ENCODE measurements at places on chromosomes 6 and 20.

DNA sequence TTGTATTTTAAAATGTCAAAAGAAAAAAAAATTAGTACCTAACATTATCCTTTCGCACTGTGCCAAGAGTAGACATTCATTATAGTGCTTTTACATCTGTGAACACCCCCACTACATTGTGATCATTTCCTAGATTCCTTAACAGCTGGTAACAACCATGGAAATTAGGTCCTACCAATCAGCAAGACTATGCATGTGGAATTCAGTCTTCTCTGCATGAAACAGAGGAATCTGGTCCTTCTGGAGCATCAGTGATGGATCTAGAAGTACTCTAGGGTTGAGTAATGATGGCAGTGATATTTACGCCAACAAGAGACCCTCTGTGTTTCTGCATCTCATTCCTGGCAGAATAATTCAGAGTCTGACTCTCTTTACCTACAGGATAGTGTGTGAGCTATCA lies 9.4 kb downstream of the OR12D1 start:
- DNase-seq = no peak

DNA sequence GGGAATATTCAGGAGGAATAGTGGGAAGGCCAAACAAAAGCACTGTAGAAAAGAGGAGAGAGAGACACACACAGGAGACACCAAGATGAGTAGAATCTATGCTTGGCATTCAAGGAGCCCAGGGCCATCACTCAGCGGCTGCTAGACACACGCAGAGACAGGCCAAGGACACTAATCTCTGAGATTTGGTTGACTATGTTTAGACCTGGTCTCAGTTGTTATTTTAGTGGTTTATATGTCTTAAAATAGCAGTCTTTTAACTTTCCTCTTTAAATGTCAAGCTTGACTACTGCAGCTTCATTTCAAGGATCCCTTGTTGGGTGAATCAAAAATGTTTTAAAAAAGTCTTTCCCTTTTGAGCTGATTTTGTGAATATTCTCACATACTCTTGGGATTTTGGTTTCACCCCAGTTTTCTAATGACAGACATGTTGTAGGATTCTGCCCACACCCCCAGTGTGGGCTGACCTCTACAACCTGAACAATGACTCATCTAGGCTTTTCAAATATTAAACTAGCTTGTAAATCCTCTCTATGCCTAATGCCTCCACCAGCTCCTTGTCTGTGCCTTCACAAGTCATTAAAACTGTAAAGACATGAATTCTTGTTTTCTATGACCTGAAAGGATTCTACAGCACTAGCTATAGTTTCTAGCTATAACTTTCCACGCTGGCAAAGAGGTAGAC lies 142.7 kb upstream of the EXOC2 start:
- no peak for DNase-seq

DNA sequence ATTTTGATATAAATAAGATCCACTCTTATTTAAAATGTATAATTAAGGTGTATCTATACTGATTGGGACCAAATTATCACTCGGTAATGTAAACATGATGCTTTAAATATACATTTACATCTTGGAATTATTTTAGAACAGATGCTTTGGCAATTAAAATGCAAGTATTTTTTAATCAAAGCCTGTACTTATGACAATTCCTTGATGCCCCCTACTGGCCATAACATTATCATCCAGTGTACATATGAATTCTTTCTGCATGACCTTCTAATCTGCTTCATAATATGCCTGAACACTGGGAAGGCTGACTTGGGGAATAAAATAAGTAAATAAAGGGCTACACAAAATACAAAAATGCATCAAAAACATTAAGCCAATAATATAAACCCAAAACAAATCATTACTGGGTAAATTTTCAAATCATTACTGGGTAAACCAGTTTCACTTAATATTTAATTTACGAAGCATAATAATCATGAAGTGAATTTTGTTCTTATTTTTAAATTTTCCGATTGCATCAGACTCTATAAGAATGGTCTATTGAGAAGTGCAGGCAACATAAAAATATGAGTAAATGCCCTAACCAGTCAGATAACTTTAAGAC lies 65.1 kb downstream of the CGA start:
- DNase-seq = peak; percentile 8

DNA sequence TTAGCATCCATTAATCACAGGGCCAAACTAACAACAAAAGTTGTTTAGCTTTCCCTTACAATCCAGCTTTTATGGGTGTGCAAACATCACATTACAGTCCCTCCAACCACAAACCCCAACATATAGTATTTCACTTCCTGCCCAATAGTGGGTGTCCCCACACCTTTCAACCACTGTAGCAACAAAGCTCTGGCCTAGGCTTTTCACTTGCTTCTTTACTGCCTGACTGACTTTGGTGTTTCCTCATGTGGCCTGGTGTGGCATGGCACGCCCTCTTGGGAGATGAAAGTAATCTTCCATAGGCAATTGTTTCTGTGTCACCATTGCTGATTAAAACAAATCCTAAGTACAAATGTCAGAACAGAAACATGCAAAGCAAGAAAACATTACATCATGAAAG lies 46.3 kb downstream of the MCM8 start:
- no peak for DNase-seq

- DNase-seq = no peak
Observed at GRCh38 chr6:113997116-113997515, 26.2 kb upstream of the HDAC2 start.

DNA sequence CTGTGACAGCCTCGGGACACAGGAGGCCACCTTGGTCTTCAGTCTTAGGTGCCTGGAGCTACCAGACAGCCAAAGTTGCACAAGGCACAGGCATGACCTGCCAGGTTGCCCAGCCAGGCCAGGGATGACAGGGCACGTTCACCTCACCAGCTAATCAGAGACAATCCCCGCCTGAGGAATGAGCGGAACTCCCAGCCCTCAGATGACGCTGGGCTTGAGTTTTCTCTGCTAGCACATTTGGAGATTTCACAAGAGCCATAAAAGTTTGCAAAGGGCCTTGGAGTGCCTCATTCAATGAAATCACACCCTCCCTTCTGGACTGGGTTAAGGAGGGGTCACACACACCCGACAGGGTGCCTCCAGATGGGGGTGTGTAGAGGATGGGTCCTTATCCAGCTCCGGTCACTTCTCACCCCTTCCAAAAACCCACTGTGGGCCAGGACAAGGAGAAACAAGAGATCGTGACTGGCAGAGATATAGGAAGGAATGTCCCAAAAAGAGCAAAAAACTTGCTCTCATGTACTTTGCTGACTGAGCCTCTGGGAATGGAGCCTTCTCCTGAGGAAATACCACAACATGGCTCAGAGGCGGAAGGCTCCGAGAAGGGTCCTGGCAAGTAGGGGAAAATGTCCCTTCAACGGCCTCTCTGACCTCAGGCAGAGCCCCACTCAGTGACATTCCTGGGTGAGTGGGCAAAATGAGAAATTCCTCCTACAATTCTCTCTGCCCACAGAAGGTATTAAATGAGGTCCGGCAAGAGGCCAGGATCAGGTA lies 121.6 kb downstream of the ISM1 start:
- no peak for DNase-seq

DNA sequence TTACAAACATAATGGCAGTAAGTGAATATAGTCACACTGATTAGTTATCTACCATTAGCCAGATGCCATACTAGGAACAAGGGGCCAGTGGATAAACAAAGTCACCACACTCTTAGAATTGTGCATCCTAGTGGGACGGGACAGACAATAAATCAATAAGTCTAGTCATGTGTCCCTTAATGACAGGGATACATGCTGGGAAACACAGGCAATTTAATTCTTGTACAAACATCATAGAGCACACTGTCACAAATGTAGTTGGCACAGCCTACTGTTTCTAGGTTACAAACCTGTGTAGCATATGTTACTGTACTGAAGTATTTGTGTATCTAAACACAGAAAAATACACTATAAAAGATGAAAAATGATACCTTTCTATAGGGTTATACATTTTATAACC lies 123.0 kb upstream of the FAM184A start:
- no peak for DNase-seq

DNA sequence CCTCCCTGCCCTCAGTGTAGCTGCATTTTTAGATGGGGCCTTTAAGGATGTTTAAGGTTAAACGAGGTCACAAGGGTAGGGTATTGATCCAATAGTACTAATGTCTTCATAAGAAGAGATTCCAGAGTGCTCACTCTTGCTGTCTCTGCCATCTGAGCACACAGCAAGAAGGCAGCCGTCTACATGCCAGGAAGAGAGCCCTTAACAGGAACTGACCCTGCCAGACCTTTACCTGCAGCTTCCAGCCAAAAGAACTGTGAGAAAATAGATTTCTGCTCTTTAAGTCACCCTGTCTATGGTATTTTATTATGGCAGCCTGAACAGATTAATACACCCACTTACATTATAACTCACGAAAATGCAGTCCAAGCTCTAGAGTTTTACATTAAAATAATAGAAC lies 685.3 kb upstream of the MARCKS start:
- DNase-seq = no peak

- DNase-seq = no peak
Observed at GRCh38 chr20:56385130-56385529, 6.9 kb downstream of the AURKA start.

- peak; percentile 17 for DNase-seq
Observed at GRCh38 chr6:68975064-68975463, 340.0 kb downstream of the ADGRB3 start.

DNA sequence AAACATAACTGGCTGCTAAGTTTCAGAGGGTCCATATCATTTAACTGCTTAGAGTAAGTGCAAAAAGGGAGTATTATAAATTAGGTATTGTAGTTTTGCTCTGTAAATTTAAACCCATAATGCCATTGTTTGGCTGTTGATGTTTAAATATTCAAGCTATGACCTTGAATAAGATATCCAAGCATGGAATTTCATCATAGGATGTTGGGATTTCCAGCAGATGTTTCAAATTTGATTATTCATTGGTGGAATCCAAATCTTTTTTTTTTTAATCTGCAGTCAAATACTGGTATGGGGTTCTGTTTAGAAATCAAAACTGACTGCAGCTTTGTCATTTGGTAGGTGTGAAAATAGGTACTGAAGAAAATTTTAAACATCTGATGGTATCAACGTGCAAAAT lies 161.0 kb downstream of the KHDC1L start:
- DNase-seq = no peak

DNA sequence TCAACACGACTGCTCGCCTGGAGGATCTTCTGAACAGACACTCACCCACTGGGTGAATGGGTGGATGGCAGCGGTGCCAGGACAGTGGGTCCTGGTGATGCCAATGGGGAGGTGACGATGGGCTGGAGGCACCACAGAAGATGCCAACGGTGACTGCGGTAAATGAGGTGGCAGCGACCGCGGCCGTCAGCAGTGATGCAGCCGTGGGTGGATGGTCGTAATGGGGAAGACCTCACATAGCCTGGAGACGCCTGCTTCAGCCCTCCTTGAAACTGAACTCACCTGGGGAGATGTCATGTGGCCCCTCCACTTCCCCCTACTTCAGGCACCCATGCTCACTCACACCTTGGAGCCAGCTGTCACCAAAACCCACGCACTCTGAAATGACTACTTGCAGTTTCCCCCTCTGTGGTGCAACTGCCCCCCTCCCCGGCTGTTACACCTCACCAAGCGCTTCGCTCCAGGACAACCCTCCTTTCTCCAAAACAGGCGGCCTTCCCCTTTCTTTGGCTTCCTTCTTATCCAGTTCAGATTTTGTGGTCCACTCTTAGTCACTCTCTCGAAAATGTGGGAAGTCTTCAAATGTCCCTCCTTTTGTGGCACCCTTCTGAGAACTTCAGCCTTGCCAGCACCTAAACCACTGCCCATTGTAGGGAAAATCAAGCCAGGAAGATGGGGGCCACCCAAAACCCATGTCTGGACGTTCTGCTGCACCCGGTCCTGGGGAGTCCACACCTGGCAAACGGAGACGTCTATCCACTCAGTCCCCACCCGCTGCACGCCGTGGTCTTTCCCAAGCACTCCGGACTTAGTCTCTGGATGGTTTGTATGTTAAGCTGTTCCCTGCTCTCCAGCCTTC lies 10.4 kb upstream of the ABHD16B start:
- no peak for DNase-seq

- no peak for DNase-seq
Observed at GRCh38 chr20:32231245-32231644, 23.6 kb downstream of the POFUT1 start.

DNA sequence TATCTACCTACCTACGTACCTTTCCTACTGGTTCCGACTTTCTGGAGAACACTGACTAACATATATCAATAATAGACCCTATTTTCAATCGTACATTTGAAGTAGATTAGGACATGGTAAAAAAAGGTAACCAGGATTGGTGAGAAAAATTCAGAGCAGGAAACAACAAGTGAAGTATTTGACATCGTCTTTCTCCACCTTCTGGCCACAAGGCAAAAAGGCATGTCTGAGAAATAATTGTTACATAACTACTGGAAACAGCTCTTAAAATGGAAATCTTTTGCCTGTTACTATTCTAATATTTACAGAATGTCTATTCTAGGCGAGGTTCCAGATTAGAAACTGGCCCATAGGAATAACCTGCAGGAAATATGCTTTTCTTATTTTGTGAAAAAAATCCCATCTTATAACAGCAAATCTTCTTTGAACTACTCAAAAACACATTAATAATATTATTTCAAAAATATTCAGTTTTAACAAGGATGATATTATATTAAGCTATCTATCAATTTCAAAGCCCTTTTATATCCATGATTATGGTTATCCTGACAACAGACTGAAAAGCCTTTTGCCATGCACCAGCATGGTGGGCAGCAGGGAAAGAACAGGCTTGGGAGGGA lies 80.8 kb downstream of the RCAN2 start:
- no peak for DNase-seq

DNA sequence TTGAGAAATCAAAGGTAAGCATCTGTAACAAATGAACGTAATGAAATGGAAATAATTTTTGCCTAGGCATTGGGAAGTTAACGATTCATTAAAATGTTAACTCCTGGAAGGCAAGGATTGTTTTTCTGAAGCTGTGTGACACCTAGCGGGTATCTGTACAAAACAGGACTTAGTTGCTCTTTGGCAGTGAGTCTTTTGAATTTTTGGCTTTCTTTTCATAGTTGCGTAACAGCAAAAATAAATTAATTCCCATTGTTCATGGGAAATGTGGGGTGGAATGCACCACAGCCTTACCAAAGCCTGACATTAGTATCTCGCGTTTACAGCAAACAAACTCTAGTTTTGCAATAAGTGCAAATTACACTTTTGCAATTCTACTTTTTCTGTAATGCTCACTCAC lies 92.7 kb upstream of the DTNBP1 start:
- DNase-seq = no peak

DNA sequence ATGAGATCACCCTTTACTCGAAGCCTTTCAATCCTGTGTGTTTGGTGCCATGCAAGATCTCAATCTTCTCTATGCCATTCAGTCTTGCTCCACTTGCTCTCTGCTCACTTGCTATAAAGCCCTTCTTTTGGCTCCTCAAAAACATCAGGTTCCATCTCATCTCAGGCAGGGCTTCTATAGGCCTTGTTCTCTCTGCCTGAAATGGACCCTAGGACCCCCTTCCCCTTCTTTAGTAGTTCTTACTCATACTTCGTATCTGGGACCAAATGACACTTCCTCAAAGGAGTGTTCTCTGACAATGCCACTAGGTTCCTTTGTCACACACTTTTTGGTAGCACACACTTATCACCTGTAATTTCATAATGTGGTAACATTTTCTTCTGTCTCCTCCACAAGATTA lies 116.7 kb upstream of the FAM184A start:
- DNase-seq = no peak

GRCh38 chr6:19734519-19734918 lies 102.7 kb upstream of the ID4 start:
- peak; percentile 58 for DNase-seq

GRCh38 chr6:111503660-111504059 lies 20.6 kb upstream of the REV3L start:
- no peak for DNase-seq

All from neuronal stem cell (in vitro differentiated cells).